ENCODE measurements at places on chromosomes 11 and 22.

- DNase-seq, result no peak
Measured at GRCh38 chr11:88421530-88421929, 84.0 kb upstream of the CTSC start.

DNA sequence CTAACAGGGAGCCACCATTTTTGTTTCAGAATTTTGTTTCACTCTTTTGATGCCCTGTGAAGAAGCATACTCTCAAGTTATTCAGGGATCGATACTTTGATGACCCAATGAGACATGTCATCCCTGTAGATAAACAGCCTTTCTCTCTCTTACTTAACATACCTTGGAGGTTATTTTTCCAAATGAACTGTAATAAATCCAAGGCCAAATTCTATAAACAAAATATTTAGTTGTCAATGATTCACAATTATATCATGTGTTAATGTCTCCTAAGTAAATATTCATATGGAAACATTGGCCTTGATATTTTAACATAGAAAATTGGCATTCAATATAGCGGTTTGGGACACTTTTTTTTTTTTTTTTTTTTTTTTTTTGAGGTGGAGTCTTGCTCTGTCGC, 97.5 kb downstream of the LUZP2 start:
- DNase-seq, result no peak

GRCh38 chr11:96127596-96127959, 203.7 kb upstream of the MTMR2 start:
- DNase-seq, result no peak

DNA sequence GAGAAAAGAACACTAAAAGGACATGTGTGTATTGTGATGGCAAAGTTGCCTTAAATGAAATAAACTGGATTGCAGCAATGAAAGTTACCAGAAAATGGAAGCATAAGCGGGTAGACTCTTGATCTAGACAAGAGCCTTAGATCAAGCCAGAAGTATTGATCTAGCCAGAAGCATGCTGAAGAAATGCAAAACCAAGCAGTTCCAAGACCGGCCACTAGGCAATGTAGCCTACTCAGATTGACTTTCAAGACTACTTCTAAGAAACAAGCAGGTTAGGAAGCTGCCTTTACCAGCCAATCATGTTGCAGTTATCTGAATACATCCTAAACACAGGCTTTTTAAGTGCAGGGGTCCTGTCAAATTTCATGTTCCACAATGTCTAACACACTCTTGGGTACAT, 54.6 kb downstream of the KCNA4 start:
- DNase-seq, result no peak

GRCh38 chr22:23250056-23250784, 69.9 kb downstream of the BCR start:
- no peak for DNase-seq

DNA sequence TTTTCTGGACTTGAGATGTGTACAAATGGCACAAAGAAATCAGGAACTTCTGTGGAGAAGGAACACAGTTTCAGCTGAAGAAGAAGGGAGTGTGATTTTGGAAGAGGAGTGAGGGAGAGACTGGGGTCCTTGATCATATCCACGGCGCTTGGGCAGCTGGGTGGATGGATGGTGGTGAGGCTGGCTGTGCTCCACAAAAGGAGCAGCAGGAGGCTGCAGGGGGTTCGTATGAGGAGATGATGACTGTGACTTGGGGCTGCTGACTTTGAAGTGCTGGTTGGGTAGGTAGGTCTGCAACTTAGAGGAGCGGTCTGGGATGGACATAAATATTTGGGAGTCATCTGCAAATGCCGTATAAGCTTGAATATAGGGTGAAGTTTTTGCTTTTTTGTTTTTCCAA, 1.3 kb upstream of the DCHS1 start:
- DNase-seq, result no peak

- peak; percentile 37 for DNase-seq
Measured at GRCh38 chr11:68632802-68633201, 51.5 kb upstream of the GAL start.

DNA sequence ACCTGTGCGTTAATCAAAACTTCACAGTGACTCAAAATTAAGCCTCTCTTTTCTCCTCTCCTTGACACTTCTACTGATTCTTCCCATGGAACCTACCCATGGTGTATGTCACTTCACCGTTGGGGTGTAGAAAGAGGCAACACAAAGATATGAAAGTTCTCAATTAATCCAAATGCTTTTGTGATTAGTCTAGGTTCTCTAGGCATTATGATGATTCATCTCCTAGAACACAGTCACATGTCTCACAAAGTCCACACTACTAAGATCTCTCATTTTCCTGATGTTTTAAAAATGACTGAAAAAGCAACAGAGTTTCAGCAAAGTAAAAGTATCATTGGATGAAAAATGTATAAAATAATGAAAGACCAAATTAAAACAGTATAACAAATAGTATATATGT, 13.7 kb upstream of the SCGB2A2 start:
- DNase-seq, result no peak

DNA sequence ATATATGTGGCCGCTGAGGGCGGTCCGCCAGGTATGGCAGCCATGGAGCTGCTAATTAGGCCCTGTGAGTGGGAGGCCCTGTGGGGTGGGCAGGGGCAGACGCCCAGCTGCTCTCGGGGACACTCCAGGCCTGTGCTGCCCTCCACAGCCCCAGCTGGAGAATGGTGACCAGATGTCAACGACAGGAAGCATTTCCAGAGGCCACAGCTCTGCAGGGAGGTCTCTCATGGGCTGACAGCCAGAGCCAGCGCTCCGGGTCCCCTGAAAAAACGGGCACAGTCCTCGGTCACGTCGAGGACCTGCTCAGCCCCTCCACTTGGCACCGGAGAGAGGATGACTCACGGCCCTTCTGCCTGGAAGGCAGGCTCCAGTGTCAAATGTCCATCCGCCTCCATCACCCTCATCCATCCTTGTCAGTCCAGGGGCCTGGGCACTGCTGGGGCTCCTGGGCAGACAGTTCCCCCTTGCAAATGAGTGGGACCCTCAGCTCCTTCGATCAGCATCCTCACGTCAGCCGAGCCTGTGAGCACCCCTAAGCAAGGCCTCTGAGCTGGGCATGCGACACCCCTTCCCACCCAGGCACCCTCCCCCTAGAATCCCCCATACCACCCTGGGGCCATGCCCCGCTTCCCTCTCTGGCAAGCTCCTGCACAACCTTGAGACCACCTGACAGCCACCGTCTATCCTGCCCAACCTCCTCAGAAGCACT, 1.9 kb downstream of the BID start:
- no peak for DNase-seq

DNA sequence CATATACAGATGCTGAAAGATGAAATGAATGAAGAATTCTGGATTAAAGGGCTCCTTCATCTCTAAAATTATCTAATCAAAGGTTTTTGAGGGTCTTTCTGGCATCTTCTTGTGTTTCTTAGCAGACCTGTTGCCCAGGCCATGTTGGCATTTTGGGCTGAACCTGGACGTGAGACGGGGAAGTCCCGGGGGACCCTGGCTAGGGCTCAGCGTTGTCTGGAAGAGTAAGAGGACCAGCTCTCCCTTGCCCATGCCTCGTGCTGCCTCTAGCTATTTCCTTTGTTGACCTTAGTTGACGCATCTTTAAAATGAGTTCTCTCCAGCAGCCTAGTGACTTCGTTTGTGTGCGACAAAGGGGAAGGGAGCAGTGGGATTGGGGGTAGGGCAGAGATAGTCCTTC, 152.2 kb downstream of the ST3GAL4 start:
- no peak for DNase-seq

GRCh38 chr11:76705826-76706225, 35.3 kb upstream of the LRRC32 start:
- no peak for DNase-seq

All from T-cell (primary cell).